ENCODE measurements at places on chromosomes 5 and 9.

GRCh38 chr5:90488791-90489190 lies 14.1 kb downstream of the POLR3G start:
- no peak for DNase-seq

DNA sequence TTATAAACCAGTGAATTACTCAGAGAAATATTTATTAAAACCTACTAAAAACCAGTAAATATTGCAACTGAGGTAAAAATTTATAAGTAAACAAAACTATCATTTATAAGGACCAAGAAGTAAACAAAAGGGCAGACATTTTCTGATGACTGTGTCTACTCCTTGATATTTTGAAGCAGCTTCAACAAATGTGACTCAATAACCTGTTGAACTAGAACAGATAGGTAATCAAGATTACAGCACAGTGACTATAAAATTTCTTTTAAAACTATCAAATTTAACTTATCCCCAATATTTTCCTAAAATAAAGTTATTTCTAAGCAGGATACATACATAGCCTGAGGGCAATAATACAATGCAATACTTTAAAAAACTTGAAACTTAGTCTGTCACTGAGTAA lies 12.8 kb downstream of the ANKRA2 start:
- DNase-seq, result no peak

DNA sequence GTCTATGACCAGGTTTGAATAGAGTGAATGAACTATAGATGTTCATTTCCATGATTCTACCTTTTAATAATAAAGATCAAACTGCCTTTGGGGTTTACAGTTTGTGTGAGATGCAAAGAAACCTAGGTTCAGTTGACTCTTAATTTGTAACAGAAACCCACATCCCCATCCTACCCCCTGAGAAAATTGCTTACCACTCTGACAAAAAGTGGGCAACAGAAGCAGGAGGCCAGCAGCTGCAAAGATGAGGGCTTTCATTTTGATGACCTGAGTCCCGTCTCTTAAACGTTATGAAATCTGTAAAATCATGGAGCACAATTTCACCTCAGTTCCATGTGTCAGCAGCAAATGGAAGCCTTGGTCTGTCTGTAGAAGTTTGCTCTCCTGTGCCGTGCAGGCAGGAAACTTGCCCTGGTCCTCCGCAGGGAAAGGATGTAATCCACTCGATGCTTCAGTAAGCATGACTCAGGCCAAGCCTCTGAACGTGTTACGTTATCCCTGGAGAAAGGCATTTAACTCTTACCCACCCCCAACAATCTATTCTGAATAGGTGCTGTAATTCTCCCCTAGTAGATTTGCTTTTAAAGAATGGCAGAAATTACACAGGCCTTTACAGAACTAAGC lies at the start of gene F2RL2:
Gene F2RL2, minus strand, starts transcription at position 431 of the 624 bp plus-strand sequence. Its CDS starts 173 bp downstream, at position 258.
- no peak for DNase-seq

- DNase-seq, result no peak
These were observed 28.6 kb upstream of the IL13 start for GRCh38 chr5:132629230-132629944.

GRCh38 chr9:115794921-115795475 lies 358.6 kb upstream of the PAPPA start:
- DNase-seq, result no peak

GRCh38 chr5:137833463-137833862 lies 34.2 kb upstream of the MYOT start:
- no peak for DNase-seq
